ENCODE measurements at places on chromosomes 7 and 10.

DNA sequence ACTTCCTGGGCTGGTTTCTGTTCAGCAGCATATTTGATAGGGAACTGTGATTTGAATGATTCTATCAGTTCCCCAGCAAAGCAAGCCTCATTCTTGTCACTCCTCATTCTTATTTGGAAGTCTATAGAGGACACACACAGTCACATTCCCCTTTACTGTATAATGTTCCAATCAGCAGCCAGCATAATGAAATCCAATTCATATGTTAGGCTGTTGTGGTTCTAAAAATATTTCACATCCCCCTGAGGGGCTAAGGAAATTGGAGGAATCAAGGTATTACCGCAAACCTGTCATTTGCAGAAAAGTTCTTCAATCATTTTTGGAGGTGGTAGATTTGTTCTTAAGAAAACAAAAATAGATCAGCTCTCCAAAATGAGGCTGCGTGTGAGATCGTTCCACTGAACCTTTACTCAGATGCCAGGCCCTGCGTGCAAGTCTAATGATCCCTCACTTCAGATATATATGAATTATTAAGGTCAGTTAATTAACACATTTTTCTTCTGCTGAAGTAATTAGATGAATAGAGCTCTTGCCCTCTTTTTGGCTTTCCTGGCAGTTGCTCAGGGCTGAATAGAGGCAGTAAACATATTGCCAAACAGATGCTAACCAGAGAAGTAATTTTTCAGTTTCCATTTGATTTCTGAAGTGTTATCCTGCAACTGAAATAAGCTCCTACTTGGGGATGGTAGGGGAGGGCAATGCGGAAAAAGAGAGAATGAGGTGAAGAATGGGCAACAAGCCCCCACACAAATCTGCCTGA lies 31.8 kb downstream of the LSMEM1 start:
- DNase-seq = no peak

- no peak for DNase-seq
Measured at GRCh38 chr10:96835899-96836298, 3.8 kb downstream of the LCOR start.

DNA sequence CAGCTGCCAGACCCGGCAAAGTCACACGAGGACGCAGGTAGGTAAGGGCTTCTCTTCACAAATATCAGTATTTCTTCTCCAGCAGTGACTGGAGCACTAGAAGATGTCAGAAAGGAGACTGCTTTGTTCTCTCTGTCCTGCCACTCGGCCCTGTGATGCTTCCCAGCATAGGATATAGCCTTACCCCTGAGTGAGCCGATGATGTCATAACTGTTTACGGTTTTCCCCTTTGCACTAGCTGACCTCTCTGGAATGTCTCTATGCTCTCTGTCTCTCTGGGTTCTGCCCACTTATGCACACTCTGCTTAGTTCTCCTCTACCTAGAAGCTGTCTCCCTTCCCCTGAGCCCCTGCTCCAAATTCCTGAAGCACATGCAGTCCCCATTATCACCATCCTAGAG lies 167.5 kb upstream of the PODXL start:
- no peak for DNase-seq

- no peak for DNase-seq
Measured at GRCh38 chr10:132539431-132539839, 1.8 kb downstream of the INPP5A start.

GRCh38 chr7:124908259-124908658 lies 21.4 kb downstream of the POT1 start:
- DNase-seq = no peak

GRCh38 chr7:135188298-135188984 lies 17.9 kb upstream of the CYREN start:
- DNase-seq = no peak

DNA sequence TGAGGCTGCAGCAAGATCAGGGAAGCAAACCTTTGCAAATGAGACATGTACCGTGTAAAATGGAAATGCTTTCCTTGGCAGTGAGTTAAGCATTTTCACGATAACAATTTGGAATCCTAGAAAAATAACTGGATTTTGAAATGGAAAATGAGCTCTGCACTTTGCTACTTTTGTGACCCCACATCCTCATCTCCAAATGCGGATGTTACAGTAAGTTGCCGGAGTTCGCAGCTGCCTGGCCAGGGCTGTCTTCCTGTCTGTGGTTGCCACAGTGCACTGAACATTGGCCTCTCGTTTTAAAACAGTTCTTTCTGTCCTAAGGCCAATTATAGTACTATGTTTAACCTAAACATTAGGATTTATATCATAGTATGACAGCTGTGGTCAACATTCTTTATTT lies 136.2 kb upstream of the FZD8 start:
- no peak for DNase-seq

GRCh38 chr7:49660976-49661375 lies 112.5 kb upstream of the VWC2 start:
- no peak for DNase-seq

DNA sequence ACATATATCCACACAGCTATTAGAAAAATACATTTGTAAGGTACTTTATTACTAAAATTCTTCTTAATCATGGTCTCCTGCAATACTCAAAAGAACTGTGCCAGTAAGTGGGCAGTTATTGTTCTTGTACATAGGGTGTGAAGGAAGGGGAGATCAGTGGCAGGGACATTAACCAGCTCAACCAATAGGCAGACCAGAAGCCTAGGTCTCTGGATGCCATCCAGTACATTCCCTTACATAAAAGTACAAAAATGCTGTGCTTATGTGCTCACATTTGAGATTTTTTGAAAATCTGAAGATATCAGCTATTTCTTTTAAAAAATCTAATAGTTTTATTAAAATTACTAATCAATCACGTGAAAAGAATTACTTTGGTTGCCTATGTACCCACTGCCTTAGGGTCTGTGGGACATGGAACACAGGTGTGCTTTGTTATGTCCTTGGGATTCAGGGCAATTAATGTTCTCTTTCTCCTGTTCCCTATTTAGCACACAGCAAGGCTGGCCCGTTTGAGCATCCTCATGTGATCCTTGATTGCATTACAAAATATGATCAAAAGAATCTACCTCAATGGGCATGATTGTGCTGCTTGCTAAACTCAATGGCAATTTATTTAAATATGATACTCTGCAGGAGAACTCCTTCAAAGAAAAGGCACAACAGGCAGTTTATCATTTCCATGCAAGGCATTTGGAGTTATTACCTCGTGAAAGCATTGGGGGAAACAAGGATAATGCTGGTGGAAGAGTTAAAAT lies 22.7 kb downstream of the TWIST1 start:
- DNase-seq = no peak

GRCh38 chr10:75211007-75211691 lies 553 bp downstream of the VDAC2 start:
- DNase-seq = no peak

- DNase-seq = no peak
Measured at GRCh38 chr7:5222841-5223411, 32.9 kb downstream of the WIPI2 start.

DNA sequence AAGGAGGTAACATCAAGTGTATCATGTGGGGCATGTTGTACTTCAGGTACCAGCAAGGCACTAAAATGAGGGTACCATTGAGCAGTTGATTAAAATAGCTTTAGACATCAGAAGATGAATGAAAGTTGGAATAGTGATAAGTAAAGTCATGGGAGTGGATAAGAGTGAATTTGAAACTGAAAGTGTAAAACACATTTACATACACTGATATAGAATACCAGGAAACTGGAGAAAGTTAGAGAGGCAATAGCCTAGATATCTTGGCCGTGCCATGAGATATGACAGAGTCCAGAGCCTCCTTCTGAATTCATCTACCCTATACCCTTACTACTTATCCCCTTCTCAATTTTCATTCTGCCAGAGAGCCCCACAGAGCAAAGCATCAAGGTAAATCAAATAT lies 76.6 kb downstream of the GRM3 start:
- no peak for DNase-seq

DNA sequence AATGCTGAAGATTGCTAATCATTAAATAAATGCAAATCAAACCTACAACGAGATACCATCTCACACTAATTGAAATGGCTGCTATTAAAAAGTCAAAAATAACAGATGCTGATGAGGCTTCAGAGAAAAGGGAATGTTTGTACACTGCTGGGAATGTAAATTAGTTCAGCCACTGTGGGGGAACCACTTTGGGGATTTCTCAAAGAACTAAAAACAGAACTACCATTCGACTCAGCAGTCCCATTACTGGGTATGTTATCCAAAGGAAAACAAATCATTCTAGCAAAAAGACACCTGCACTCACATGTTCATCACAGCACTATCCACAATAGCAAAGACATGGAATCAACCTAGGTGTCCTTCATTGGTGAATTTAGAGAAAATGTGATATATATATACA lies 379.0 kb upstream of the CNTNAP2 start:
- DNase-seq = no peak

- no peak for DNase-seq
Measured at GRCh38 chr10:25766213-25766612, 167.8 kb upstream of the MYO3A start.

DNA sequence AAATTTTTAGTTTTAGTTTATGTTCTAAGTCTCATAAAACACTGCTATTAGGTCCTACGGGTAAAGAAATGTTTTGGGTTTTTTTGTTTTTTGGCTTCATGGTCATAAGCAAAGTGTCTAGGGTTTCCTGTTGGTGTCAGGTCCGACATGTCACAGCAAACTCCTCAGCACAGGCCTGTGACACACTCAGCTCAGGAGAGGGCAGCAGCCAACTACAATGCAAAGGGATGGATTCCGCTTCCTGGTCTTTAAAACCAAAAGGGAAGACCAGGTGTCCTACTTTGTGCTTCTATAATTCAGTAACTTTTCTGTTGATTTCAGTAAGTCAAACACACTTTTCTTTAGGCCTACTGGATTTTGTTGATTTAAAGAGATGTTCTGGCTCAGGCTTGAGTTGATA lies 83.8 kb upstream of the MACROH2A2 start:
- DNase-seq = no peak

DNA sequence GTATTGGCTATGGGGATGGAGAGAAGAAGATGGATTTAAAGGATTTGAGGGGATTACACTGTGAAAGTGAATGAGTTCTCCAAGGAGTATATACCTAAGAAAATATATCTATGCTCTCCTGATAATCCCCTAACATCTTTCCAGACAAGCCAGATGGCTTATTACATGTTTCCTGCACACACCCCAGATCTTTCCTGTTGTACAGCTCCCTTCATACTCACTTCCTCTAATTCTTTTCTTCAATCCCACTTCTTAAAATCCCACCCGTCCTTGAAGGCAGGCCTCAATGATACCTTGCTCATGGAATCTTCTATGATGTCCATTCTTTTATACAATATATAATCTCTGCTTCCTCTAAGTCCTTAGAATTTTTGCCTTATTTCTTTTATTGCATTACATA lies 317.2 kb upstream of the DGKB start:
- no peak for DNase-seq

GRCh38 chr10:76337641-76338040 lies 906.2 kb downstream of the LRMDA start:
- DNase-seq = no peak

DNA sequence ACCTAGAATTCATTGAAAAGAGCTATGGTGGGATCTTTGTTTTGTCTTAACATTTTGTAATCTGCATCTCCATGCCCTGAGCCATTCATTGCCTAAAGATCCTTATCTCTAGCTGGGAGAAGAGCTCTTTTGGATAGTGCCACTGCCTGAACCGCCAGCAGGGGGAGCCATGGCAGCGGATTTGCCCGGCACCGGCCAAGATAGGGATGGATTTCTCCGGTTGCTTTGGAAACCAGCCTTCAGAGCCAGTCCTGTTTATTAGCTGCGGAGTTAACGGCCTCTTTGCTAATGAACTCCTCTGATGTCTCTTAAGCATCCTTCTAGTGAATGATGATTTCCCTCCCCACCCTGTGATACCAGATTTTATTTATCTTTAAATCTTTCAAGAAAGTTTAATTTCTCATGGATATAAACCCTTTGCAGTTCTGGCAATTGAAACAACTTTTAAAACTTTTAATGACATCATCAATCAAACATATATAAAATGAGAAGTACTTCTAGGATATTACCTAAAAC lies 58.2 kb upstream of the LYZL2 start:
- peak; percentile 10 for DNase-seq

- DNase-seq = no peak
Measured at GRCh38 chr10:83816942-83817341, 322.4 kb upstream of the GHITM start.

- DNase-seq = no peak
Measured at GRCh38 chr10:1230592-1231275, 174.5 kb downstream of the WDR37 start.

DNA sequence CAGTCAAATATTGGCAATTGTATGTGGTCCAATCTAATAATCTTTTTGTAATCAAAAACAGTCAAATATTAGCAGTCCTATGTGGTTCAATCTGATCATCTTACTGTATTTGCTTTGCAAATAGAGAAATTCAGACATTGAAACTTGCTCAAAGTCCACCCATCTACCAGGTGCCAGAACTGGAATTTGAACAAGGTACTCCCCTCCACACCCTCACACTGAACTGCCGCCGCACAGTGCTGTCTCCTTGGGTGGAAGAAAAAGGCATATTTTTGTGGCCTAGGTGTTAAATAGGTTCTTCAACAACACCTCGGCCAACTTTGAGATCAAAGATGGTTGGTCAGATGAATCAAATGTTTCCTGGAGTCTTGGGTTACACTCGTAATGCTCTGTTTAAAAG lies 544.2 kb upstream of the GALNT17 start:
- no peak for DNase-seq

- DNase-seq = no peak
Measured at GRCh38 chr10:119420950-119421875, 121.3 kb downstream of the RGS10 start.

DNA sequence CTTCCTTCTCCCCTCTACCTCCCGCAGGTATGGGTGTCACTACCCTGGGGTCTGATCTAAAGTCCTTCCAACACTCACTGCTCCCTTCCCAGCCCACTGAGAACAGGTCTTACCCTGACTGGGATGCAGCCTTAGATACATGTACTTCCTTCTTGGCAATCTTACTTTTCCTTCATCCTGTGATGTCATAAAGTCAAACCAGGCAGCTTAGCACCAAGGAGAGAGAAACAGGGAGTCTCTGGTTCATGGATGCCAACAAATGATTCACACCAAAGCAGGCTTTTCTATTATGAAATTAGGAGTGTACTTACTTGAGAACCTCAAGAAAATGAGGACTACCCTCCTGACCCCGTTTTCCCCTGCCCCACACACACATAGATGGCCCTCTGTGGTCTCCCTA lies 111.0 kb upstream of the KMT2E start:
- no peak for DNase-seq

Measured in NCI-H1436 treated with DMSO at 0.1 percent for 48 hours (cell line).